NCI-H1048 (cell line): ENCODE measurements at places on chromosomes 6 and 20.

GRCh38 chr6:761997-762396 is 69.1 kb upstream of the EXOC2 start:
- DNase-seq = no peak

DNA sequence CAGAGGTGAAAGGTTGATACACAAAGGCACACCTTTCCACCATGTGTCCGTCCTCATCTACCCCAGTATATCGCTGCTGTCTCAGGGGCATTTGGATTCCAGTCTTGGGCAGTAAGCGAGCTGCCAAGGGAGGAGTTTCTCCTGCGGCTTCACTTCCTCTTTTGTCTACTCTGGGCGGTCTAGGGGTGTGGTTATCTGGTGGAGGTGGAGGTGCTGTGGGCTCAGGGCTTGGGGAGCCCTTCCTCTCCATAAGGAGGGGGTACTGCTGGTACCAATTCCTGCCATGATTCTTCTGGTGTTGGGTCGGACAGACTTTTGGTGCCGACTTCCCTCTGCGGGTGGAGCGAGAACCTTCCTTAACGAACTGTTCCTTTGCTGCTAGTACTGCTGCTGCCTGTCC is 31.9 kb upstream of the FABP7 start:
- no peak for DNase-seq

GRCh38 chr20:17882065-17882833 is 86.3 kb downstream of the SNX5 start:
- no peak for DNase-seq

GRCh38 chr6:157761331-157761921 is 61.6 kb upstream of the SNX9 start:
- DNase-seq = no peak

DNA sequence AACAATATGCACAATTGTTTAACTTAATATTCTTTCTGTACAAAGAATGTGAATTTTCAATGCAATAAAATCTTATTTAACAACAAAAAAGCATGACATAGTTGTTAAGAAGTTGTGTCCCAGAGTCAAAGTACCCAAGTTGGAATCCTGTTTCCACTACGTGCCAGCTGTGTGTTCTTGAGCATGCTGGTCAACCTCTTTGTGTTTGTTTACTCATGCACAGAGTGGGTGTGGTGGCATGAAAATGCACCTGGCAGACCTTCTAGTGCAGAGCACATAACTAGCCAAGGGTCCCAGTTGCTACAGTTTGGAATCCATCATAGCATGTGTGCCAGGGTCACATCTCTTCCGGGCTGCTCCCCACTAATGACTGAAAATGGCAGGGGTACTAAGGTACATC is 24.7 kb upstream of the MOCS1 start:
- no peak for DNase-seq

DNA sequence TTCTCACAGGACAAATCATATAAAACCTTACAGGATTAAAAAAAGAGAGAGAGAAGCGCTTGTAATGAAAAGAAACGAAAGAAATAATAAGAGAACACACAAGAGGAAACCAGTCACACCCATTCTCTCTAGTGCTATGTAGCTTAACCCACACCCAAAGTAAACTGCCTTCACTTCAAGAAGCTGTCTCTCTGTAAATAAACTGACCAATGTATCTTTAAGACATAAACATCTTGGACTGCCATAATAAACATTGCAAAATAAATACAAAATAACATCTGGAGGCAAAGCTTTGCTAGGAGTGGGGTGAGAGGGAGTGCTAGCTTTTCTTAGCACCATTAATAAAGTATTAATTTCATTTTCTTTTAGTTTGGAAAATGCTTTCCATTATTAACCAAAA is 61.6 kb upstream of the RNF146 start:
- DNase-seq = no peak

DNA sequence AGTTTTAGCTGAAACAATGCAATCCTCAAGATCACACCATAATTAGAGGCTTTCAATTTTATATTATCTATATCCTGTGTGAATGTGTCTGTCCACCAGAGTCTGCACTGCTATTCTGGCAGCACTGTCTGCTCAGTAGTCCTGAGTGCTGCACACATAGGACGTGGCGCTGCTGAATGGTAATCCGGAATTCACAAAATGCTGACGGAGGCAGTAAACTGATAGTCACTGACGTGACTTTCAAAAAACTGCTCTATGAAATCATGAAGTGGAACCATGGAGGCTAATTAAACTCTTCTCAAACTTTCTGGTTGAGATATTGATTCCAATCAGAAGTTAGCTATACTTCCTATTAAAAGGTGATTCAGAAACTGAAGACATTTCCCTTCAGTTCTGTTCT is 190.8 kb upstream of the NOX3 start:
- DNase-seq = no peak

- no peak for DNase-seq
Measured at GRCh38 chr6:88111991-88112390, 54.2 kb downstream of the CNR1 start.

GRCh38 chr6:119620846-119621555 is 271.4 kb upstream of the MAN1A1 start:
- no peak for DNase-seq

- no peak for DNase-seq
Measured at GRCh38 chr6:41663568-41663967, 25.3 kb downstream of the MDFI start.

DNA sequence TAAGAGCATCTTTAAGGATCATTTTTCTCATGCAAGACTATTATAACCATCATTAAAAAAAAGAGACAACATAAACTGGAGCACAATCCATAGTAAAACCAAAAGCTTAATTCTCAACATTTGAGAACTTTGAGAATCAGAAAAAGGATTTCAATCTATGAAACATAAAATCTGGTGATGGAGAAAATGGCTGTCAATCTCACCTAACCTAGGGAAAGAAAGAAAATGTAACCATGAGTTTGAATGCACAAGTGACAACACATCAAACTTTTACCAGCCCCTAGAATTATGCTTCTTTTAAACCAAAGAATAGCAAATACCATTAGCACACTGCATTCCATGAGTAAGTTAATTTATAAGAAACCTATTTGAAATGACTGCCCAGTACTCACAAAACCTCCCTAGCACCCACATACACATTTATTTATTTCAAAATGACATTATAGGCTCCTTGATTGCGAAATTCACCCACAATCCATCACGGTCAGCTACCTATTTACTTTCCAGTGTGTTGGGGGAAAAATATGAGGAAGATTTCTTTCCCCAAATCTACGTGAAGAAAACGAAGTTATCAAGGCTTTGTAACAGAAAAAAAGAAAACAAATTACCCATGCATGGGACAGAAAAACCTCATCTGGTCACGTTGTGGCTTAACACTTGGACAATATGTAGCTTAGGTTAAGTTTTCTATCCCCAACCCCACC is 828 bp downstream of the ASCC3 start:
- DNase-seq = no peak

GRCh38 chr6:110826236-110827129 is 11.2 kb upstream of the CDK19 start:
- no peak for DNase-seq
